ENCODE measurements at places on chromosomes 12 and 14.
A peak's percentile ranks its signal among the peaks of the same experiment; 100 is the strongest.

GRCh38 chr12:126937431-126937830 lies 1329.5 kb upstream of the TMEM132C start:
- DNase-seq, result no peak

GRCh38 chr14:75132382-75133086 lies 5.7 kb upstream of the NEK9 start:
- DNase-seq, result no peak

GRCh38 chr14:54329082-54329695 lies 67.6 kb upstream of the CDKN3 start:
- DNase-seq, result no peak

DNA sequence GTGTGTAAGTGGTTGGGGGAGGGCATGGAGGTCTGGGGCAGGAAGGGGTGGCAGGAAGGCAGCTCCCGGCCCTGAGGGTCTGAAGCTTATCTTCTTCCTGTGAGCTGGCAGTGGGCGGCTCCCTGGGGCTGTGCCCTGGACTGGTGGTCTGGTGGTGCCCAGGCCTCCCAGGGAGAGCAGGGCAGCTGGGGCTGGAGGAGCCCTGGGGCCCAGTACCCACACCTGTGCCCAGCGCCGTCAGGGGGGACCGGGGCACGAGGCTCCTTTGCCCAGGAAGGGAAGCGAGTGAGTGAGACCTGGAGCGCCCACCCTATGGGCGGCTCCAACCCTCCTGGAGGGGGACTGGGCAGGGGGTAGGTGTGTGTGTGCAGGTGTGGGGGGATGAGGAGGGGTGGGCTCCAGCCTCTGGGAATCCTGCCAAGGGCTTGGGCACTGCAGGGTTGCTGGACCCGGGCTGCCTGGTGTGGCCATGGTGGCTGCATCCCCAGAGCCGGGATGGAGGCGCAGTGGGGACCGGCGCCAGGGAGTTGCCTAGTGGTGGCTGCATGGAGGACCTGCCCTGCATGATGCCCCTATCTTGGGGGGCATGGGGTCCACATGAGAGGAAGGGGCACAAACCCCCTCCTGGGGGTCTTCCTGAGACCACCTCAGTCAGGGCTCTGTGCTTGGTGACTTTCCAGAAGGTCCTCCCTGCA lies 353.6 kb downstream of the TMEM121 start:
- no peak for DNase-seq

DNA sequence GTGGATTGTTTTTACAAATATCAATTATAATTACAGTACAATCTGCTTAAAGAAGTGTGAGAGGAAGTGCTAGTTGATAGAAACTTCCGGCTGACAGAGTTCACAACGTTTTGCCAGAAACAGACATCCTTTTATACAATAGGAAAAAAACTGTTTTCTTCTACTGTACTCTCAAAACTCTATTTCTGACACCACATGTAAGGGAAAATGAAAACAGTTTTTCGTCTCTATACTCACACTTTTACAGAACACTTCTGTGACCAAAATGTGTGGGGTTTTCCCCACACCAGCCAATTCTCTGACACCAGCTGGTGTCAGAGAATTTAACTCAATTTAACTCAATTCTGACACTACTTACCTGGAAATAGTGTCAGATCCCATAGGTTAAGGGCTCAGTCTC lies 24.2 kb upstream of the HIF1A start:
- no peak for DNase-seq

- no peak for DNase-seq
Measured at GRCh38 chr12:84128117-84128991, 784.2 kb downstream of the SLC6A15 start.

GRCh38 chr12:56521209-56521589 lies 421 bp upstream of the RBMS2 start:
- DNase-seq, result no peak

GRCh38 chr14:91708795-91709194 lies 23.1 kb downstream of the CATSPERB start:
- no peak for DNase-seq

DNA sequence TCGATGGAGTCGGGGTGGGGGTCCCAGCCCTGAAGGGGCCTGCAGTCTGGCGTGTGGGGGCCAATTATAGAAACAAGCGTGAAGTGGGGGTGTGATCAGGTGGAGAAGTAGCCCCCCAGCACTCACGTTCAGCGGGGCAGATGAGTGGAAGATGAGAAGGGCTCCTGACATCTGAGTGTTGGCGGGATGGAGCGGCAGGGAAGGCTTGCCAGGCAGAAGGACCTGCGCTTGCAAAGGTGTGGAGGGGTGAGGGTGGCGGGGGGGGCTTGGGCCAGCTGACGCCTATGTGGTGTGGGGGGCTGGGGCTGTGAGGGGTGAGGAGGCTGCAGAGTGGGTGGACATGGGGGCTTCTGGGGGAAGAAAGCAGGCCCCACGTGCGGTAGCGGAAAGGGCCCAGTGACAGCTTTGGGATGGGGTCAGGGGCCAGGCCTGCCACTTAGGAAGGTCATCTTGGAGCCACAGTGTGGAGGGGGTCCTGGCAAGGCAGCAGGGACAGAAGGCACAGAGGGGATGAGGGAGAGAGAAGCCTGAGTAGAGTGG lies 22.2 kb upstream of the BEGAIN start:
- no peak for DNase-seq

DNA sequence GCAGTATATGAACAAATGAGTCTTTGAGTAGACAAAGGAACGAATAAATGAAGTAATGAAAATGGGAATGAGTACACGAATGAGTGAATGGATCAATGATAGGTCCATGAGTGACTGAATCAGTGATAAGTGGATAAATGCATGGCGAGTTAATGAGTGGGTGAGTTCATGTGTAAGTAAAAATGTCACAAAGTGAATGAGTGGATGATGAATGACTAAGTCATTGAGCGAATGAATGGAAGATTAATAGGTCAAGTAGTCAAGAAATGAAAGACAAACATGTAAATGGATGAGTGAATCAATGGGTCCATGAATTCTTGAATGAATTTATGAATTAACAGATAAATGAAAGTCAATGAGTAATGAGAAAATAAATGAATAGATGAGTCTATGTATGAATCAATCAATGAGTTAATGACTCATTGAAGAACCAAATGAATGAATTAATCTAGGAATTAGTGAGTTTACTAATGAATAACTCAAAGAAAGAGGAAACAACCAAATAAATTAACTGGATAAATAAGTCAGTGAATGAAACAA lies 97.3 kb upstream of the RTL1 start:
- DNase-seq, result no peak

- peak; percentile 56 for DNase-seq
Measured at GRCh38 chr14:106872611-106873446, 1346.4 kb downstream of the TMEM121 start.

- no peak for DNase-seq
Measured at GRCh38 chr12:25427337-25428249, 125.5 kb downstream of the LMNTD1 start.

DNA sequence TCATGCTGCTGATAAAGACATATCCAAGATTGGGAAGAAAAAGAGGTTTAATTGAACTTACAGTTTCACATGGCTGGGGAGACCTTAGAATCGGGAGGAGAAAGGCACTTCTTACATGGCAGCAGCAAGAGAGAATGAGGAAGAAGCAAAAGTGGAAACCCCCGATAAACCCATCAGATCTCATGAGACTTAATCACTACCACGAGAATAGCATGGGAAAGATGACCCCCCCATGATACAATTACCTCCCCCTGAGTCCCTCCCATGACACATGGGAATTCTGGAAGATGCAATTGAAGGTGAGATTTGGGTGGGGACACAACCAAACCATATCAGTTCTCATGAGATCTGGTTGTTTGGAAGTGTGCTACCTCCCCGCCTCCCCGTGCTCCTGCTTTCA lies 9.8 kb upstream of the MFAP5 start:
- no peak for DNase-seq

GRCh38 chr12:104263580-104264358 lies 39.8 kb upstream of the EID3 start:
- no peak for DNase-seq

DNA sequence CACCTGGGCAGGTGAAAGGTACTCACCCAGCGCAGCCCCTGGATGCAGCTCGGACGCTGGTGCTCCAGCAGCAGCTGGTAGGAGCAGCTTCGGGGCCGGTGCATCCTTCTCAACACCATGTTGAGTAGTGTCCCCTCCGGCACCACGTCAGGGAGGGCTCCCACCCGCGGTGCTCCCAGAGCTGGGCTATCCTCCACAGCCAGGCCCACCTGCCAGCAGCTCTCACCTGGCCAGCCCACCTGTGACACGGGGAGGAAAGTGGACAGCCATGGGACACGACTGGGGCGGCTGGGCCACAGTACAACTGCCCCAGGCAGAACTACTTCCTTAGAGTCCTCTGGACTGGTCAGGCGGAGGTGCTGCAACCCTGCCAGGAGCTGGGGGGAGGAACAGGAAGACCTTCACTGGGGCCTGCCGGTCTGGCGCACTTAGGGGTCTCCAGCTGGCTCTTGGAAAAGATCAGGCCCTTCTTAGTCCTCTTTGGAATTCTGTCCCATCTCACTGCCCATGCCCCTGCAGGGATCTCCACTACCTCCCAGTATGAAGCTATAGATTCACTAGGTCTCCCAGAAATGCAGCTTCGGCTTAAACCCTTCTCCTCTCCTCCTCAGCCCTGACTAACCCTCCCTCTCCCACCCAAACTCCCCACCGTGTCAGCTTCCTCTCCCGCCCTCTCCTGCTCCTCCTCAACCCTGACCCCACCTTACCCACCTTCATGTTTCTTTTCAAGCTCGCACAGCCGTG lies 668 bp downstream of the RAPGEF3 start:
- no peak for DNase-seq

- no peak for DNase-seq
Measured at GRCh38 chr12:101927036-101927435, 49.7 kb downstream of the DRAM1 start.

- DNase-seq, result no peak
Measured at GRCh38 chr12:89262855-89263552, 89.3 kb downstream of the DUSP6 start.

GRCh38 chr12:50984586-50985298 lies 32.4 kb downstream of the HIGD1C start:
- no peak for DNase-seq

GRCh38 chr14:62655166-62655565 lies 390.1 kb downstream of the KCNH5 start:
- no peak for DNase-seq

- no peak for DNase-seq
Measured at GRCh38 chr12:77325511-77326236, 260.3 kb upstream of the E2F7 start.

GRCh38 chr14:100526057-100526456 lies 61.2 kb downstream of the BEGAIN start:
- no peak for DNase-seq

DNA sequence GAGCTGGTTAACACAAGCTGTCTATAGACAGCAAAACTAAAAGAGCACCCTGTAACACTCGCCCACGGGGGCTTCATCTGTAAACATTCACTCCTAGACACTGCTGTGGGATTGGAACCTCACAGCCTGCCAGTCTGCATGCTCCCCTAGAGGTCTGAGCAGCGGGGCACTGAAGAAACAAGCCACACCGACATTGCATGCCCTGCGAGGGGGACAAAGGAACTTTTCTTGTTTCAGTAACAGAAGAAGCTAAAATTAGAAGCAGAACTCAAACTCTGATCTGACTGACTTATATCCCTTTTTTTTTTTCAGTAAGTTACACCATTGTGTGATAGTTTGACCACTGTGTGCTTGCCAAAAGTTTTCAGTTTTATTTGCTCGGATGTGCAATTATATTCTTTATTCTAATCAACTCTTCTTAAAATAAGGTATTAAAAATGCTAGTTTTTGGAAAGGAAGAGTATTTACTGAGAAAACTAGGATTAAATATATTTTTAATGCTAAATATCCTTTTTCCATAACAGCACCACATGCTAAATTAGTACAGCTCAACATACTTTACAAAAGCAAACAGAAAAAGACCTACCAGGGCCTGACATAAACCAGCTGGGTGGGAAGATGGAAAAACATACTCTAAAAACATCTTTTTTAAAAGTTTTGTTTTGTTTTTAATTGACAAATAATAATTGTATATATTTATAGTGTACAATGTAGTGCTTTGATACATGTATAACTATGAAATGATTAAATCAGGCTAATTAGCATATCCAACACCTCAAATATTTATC lies 100.2 kb downstream of the EPS8 start:
- DNase-seq, result no peak

- no peak for DNase-seq
Measured at GRCh38 chr12:8821591-8821990, 830 bp upstream of the A2ML1 start.

- DNase-seq, result no peak
Measured at GRCh38 chr12:16587110-16587453, 18.9 kb downstream of the LMO3 start.

- no peak for DNase-seq
Measured at GRCh38 chr12:95731519-95731958, 59.0 kb downstream of the NTN4 start.

DNA sequence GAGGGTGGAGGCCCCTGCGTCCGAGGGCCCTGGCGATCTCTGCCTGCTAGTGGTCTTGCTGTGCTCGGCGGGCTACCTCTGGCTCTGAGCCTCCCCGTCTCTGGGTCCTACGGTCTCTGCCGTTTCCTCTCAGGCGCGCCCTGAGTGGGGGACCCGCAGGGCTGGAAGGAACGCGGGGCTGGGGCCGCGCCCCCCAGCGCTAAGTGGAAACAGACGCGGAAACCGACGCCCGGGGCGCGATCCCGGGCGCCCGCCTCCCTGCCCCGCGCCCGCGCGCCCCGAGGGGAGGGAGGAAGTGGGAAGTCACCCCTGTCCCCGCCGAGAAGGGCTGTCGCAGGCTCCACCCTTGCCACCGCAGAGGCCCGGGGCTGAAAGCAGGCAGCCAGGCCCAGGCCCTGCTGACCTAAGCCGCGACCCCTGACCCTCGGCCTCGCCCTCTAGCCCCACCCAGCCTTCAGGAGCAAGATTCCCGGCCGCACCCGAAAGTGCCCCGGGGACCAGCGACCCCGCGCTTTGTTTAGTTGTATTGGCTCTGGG lies 831 bp downstream of the CRIP1 start:
- DNase-seq, result no peak

- no peak for DNase-seq
Measured at GRCh38 chr14:61335049-61335448, 13.7 kb downstream of the PRKCH start.

DNA sequence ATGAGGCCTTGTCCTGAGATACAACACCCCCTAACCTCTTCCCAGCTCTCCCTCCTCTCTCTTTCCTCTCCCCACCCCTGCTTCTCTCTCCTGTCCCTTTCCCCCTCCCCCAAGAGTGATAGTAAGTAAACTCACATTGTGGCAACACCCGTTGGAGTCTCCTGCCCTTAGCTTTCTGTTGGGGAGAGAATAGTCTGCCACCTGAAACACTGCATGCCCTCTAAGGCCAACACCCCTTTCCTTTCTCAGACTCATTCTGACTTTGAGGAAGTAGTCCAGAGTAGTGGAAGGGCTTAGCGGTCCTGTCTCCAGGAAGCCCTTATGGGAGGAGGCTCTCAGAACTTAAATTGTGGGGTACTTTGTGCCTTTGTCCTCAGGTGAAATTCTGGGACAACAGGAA lies 95.2 kb downstream of the PRKCH start:
- DNase-seq, result no peak

DNA sequence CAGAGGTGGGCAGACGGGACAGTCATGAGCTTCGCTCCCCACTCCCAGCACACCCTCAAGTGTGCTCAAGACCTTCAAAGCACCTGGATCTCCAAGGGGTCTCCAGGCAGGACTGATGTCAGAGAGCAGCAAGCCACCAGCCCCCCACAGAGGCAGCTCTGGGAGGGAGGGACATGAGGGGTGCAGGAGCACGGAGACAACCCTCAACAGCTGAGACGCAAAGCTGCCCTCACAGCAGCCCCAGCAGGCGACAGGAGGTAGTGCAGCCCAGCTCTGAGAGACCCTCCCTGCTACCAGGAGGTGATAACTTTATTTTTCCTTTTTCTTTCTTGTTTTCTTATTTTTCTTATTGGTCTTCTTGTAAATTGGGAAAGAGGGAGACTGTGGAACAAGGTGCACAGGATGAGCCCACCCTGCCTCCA lies 17.9 kb downstream of the SIVA1 start:
- no peak for DNase-seq
